ENCODE measurements at places on chromosomes 1 and 21. TPM values are rescaled to one million over a fixed set of nuclear protein-coding genes. Genes with fewer than 3 reads are reported as not detected.

Gene CHIA
- total RNA-seq = not detected

Gene PLEKHA6
- 4.7 TPM for total RNA-seq

Gene SASS6
- 10.5 TPM for total RNA-seq

Gene DPT
- total RNA-seq = not detected

Gene MARK1
- total RNA-seq = 3.4 TPM

Gene NUDT4B
- 35.3 TPM for total RNA-seq

Gene KRTAP20-1
- not detected for total RNA-seq

Gene ELOVL1
- 57.5 TPM for total RNA-seq

Gene NT5C1A
- 0.34 TPM for total RNA-seq

Gene RCSD1
- not detected for total RNA-seq

Gene LYPD8
- 0.56 TPM for total RNA-seq

Gene ZNF124
- total RNA-seq = 27.8 TPM

Gene F13B
- not detected for total RNA-seq

Gene DENND2D
- not detected for total RNA-seq

Gene EPHA8
- 0.13 TPM for total RNA-seq

Gene PLA2G2C
- total RNA-seq = not detected

Gene OR2T11
- not detected for total RNA-seq

Gene HDAC1
- total RNA-seq = 126 TPM

Gene OR2T29
- total RNA-seq = not detected

Gene LCE2A
- not detected for total RNA-seq

Gene MIXL1
- total RNA-seq = not detected

Gene RHD
- not detected for total RNA-seq

Gene NUF2
- 64.6 TPM for total RNA-seq

Gene FMOD
- total RNA-seq = not detected

Gene OPTC
- not detected for total RNA-seq

Gene PROK1
- total RNA-seq = not detected

Gene TRIM17
- not detected for total RNA-seq

Gene CFAP107
- total RNA-seq = not detected

Gene NBPF20
- 3.4 TPM for total RNA-seq

Gene ST6GALNAC5
- total RNA-seq = 2.3 TPM

Gene WNT3A
- not detected for total RNA-seq

Gene LAX1
- total RNA-seq = not detected

Gene LRRN2
- not detected for total RNA-seq

Gene SYT11
- 20.1 TPM for total RNA-seq

Gene MNDA
- not detected for total RNA-seq

Gene LCE1C
- total RNA-seq = not detected

Gene DNAJC28
- 0.37 TPM for total RNA-seq

Gene SLC25A34
- total RNA-seq = 0.94 TPM

Gene SERPINC1
- total RNA-seq = not detected

Gene GPBP1L1
- 114 TPM for total RNA-seq

Gene BARHL2
- total RNA-seq = not detected

Gene THEMIS2
- total RNA-seq = 6.0 TPM

Gene PAPPA2
- total RNA-seq = 0.26 TPM

Gene LCE1F
- not detected for total RNA-seq

Gene PGLYRP3
- total RNA-seq = not detected

Gene BRDT
- total RNA-seq = not detected

Gene CHRM3
- 9.9 TPM for total RNA-seq

Gene GABRD
- total RNA-seq = not detected

Measured in A375 (cell line).